Stimulated activated naive CD4-positive, alpha-beta T cell (primary cell): ENCODE measurements at places on chromosomes 5 and 9.

DNA sequence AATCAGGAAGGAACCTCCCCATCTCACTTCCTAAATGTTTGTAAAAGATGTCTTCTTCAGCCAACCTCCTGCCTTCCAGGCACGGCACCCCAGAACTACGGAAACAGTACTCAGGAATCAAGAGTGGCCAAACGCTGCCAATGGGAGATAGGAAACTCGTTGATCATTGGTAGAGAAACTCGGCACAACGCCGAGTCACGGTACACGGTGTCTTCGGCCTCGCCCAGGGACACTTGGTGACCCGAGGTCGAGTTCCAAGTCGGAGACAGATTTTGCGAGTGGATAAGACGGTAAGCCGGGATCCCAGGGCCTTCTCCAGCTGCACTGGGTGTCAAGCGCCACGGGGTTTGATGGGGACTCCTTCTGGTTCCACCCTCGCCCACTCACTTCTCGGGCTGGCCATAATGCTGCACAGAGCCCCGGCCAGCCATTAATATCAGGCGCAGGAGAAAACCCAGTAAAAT, 343 bp downstream of the KIAA0825 start:
- no peak for DNase-seq

DNA sequence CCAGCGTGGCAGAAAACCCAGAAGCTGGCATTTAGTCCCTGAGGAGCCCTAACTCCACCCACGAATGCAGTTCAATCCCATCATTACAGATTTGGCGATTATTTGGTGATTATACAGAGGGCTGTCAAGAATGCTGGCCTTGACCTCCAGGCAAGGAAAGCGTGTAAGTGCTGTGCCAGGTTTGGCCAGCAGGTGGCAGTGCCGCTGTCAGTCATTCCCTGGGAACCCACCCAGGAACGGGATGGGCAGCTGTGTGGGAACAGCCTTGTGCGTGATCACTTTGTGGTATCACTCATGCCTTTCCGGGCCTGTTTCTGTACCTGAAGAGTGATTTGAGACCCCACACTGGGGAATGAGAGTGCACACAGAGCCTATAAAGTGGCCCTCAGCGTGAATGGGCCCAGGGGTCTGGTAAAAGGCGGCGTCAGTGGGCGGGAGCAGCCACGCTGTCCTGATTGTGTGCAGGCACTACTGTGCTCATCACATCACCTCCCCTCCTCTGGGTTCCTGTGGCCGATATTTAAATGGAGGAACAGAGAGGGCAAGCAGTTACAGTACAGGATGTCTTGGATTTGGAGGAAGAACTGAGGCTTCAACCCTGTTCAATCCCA, 215.6 kb downstream of the ROR2 start:
- peak; percentile 25 for DNase-seq

DNA sequence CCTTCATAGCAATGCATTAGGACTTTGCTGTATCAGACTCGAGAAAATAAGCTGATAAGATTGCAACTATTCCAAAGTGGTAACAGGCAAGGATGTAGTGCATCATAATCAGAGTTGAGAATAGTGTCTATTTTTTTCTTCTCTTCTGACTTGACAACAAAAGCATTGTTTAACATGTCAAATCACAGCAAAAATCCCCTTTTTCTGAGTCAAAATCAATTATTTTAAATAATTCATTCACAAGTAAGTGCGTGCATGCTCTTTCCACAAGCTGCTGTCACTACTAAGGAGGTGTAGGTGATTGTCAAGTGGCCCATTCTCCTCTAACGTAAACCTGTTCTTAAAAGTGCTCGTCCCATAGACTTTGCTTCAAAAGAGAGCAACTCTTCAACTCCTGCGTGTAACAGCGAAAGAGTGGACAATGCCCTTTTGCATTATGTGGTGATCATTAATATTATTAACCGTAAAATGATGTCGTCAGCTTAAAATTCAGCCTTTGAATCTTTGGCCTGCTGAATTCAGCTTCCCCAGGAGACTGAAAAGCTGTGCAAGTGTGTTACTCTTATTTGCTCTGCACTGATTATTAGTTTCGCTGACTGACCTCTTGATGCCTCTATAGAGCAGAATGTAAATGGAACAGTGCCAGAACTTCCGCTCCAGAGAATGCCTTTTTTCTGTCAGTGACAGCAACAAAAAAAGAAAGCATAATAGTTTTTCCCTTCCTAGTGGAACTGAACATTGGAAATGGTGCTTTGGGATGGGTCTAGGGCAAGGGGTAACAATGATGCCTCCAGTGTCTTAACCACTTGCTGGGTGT, 680.8 kb upstream of the SEMA6A start:
- no peak for DNase-seq

DNA sequence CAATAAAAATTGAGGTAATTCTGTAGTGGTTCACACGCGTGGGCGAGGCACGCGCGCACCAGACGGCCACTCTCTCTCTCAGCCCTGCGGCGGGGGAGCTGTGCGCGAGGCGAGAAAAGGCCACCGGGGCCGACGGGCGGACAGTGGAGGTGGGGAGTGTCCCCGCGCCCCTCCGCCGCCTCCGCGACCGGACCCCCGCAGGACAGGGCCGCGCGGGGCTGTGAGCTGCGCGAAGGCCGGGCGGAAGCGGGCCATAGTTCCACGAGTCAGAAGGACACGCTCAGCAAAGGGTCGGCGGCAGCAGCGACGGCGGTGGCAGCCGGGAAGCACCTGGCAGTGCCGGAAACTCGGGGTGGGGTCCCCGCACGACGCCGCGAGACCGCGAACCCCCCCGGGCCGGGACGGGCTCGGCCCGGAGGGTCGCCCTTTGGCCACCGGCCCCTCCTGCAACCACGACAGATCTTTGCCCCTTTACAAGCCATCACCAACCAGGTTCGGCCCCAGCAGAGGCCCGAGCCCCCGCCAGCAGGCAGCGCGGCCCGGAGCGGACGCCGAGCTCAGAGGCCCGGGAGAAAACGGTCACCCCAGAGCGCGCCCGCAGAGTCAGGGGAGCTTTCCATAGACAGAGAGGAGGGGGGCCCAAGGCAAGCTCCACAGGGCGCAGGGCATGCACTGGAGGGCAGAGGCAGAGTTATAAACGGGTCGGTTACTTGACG, 60.9 kb downstream of the ZNF354C start:
- DNase-seq: no peak

DNA sequence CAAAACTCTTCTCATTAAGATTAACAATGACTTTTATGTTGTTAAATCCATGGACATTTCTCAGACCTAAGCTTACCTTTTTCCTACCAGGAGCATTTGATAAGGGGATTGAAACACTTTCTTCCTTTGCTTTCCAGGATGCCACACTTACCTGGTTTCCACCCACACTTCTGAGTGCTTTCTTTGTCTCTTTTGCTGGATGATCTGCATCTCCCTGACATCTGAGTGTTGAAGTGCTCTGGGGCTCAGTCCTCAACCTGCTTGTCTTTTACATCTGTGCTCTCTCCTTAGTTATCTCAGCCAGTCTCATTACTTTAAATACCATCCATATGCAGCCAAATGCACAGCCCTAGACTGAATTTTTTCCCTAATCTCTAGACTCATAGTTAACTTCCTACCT, 22.9 kb upstream of the GRIA1 start:
- DNase-seq: no peak

DNA sequence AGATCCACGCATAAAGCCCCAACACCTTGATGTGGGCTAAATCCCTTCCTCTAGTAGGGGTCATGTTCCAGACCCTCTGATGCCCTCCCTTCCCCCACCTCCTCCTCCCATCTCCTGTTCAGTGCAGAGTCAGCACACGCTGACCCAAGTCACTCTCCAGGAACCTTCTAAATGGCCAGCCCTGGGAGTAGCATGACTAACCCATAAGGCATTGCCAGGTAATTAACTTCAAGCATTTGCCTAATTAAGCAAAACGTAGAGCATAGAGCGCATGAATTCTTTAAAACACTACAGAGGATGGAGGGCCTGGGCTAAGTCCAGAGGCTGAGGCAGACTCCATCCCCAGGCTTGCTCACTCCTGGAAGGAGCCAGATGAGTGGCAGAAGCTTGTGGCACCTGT, 276.3 kb upstream of the MSX2 start:
- no peak for DNase-seq

- peak; percentile 3 for DNase-seq
Observed at GRCh38 chr5:6745706-6746222, 32.5 kb downstream of the TENT4A start.
